ENCODE measurements at places on chromosomes 2 and 18.

DNA sequence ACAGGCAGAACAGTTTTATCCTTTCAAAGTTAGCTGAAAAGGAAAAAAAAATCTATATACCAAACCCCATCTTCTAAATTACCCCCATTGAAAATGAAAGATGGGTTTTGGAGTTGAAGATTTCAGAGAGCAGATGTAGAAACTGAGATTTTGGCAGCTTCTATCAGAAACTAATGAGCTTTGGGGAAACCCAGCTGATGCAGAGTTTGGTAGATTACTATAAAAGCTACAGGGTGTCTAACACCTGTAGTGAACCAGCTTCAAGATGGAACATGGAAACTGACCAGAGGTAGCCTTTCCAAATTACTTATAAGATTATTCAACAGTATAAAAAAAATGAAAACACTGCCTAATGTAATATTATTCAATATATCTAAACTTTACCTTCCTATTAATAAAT, 583.1 kb downstream of the XIRP2 start:
- DNase-seq, result no peak

GRCh38 chr2:164151522-164151921, 415.7 kb upstream of the FIGN start:
- DNase-seq, result no peak

GRCh38 chr2:33526132-33526531, 49.7 kb downstream of the RASGRP3 start:
- DNase-seq, result no peak

GRCh38 chr2:1819419-1819818, 75.1 kb upstream of the PXDN start:
- DNase-seq, result no peak

DNA sequence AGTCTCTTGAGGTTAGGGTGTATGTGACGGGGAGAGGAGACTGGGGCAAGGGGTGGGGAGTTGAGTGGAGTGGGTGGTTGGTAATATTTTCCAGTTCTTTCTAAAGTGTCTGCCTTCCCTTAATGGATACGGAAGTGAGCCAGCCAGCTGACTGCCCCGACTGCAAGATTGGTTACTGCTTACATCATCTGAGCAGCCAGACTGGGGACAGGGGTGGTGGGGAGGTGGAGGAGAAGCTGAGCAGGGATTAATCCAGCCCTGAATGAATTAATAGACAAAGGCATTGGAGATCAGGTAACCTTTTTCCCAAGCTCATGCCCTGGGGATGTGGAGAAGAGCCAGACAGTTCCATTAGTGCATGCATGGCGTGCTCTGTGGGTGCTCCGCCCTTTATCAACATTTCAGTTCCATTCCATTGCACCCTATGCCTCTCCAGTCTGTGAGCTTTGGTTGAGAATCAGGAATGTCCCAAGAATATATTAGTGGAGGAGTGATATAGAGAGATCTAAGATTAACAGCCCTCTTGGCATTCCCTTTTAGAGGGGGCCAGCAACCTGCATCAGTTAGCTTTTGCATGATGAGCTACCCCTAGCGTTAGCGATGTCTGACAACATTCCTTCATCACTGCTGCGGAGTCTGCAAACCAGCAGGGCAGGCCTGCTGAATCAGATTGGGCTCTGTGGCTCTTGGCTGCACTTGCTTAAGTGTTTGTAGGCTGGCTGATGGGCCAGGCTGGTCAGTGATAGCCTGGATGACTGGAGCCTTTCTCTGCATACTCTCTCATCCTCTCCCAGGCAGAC, 67.4 kb downstream of the TNP1 start:
- no peak for DNase-seq

DNA sequence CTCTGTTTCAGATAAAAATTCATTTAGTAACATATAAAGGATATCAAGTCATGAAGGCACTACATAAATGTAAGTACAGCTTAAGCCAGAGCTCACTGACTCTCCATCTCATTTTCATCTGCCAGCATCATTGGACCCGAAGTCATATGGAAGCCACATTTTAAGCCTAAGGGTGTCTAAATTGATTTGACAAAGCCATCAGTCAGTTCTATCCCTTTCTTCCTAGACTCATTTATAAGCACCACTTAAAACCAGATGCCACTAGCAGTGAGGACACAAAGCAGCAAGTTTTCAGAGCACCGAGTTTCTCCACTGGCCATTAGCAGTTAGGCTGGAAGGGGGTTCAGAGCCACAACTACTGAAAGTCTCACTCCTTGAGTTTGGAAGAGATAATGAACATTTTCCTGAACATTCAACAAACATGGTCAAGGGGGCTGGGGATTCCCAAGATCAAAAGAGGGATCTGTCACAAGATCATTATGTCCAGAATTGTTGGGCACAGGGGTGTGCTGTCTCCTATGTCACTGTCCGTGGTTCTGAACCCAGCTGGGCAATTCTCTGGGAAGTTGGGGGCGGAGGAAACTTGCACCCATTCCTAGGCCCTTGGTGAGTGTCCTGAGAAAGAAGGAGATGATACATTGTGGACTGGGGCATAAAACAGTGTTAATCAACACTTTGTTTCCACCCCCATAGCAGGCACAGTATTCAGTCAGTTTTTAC, 158.5 kb upstream of the LMAN1 start:
- DNase-seq, result no peak

DNA sequence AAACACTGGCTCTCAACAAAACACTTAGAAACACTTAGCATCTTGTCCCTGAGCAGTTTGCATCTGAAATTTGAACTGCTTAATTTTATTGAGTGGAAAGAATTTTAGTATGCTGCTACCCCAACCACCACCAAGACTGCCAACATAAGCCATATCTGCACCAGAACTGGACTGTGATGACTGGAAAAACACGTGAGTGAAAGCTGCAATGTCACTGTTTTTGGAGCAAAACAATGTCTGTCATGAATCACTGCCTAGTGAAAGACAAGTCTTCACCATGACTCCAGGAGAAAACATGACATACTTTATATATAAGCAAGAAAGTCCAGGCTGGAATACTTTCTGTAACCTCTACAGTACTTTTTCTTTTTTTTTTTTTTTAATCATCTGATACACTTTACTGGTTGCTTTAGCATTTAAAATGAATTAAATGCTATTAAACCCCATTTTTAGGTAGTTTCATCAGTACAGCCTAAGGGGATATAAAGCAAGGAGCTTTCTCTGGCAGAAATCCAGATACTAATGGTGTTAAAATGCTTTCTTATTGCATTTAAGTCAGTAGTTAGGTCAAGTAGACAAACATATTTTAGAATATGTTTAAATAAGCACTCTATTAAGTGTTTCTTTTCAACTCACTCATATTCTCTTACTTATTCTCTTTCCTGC, 2129.4 kb upstream of the PIK3C3 start:
- DNase-seq, result no peak

DNA sequence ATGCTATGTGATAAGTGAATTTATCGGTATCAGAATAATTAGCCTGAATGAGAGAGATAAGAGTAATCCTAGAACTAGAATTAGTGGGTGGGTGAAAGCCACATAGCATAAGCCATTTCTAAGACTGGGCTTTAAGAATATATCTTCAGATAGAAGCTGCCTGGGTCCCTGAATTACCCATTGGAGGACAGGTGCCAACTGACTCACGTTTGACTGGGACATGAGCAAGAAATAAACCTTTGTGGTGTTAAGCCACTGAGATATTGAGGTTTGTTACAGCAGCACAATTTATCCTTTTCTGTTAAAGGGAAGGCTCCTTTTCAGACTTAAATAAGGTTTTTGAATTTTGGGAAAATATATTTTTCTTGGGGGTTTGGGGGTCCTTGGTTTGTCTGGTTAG, 95.9 kb downstream of the POLE4 start:
- no peak for DNase-seq

GRCh38 chr2:1659951-1660565, 84.3 kb downstream of the PXDN start:
- no peak for DNase-seq

DNA sequence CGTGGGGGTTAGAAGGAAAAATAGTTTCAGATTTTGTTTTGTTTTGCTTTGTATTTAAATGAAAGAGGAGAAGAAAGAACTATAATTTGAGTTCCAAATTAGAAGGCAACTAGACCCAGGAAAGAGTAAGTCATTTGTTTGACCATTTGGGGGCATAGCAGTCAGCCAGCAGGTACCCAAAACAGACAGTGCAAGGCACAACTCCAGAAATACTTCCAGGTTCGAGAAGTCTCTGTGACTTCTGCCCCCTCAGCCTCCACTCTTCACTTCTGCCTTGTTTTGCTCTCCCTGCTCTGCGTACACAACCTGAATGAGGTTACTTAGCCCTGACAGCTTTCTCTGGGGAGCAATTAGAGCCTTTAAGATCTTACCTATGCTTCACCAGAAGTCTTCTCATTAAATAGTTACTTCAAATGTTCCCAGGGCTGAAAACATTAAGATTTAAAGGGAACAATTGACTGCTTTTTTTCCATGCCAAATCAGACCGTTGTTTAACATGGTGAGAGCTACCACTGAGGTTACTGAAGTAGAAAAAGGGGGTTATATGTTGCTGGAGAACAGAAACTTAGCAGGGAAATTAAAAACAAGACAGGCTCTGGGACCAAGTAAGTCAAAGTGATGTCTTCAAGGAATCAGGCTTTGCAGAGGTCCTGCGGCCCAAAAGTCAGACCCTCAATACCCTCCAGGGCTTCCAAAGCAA, 216.9 kb downstream of the BCL11A start:
- DNase-seq, result no peak

DNA sequence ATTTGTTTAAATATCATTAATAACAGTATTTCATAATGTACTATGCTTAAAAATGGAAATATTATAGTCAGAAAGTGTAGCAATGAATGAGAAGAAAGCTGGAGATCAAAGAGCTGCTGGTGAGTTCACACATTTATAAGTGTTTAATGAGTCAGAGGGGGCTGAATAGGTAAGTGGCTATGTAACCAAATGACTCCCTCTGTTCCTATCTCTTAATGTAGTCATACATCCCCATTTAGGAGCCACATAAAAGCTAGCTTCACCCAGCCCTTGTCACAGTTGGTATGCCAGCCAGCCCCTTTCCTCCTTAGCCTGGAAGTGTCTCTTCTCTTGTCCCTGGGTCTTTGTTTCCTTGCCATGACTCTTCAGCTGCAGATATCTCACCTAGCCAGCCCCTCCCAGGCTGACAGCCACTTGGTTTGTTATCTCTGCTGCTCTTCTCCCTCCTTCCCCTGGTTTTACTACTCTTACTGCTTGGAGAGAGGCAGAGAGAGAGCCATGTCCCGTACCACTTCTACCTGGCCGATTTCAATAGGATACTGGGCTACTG, 438.6 kb upstream of the HNMT start:
- no peak for DNase-seq

DNA sequence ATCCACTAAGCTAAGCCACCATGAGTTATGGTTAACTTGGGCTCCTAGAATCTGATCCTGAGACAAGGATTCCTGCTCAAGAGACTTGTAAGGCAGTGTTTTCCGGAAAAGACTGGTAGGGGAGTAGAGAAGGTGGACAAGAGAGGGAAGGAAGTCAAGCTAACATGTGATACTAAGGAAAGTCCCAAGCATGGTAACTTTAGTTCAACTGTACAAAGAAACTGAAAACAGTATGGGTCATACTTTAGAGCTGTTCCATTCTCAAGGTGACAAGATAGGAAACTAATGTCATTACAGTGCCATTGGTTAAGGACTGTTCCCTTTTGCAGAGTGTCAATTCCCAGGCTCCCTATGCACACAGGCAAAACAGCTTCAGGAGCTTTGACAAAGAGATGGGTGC, 5.8 kb downstream of the MYO5B start:
- DNase-seq, result no peak

DNA sequence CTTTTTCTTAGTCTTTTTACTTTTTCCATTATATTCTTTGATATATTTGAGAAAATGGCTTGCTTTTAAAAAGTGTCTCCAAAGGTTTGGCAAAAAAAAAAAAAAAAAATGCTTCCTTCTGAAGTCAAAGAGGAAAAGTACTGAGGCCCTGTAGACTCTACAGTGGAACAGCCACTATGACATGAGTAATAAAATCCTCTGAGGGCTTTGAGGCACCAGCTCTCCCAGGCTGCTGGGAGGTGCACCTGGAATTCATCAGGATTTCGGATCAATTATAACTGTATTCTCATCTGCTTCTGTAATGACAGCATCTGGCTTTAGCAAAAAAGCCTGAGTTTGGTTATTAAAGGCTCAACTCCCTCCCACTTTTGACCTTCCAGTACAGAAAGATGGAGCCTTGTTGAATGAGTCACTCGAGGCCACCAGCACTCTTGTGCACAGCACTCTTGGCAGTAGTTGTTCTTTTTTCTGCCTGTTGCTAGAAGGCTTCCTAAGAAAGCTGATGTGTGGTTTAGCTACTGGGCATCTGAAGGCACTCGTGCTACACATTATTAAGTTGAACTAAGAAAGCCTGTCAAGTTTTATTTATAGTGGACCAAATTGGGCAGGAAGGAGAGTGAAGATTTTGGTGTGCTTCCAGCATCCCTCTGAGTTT, 131.3 kb downstream of the PRPF40A start:
- DNase-seq, result no peak

DNA sequence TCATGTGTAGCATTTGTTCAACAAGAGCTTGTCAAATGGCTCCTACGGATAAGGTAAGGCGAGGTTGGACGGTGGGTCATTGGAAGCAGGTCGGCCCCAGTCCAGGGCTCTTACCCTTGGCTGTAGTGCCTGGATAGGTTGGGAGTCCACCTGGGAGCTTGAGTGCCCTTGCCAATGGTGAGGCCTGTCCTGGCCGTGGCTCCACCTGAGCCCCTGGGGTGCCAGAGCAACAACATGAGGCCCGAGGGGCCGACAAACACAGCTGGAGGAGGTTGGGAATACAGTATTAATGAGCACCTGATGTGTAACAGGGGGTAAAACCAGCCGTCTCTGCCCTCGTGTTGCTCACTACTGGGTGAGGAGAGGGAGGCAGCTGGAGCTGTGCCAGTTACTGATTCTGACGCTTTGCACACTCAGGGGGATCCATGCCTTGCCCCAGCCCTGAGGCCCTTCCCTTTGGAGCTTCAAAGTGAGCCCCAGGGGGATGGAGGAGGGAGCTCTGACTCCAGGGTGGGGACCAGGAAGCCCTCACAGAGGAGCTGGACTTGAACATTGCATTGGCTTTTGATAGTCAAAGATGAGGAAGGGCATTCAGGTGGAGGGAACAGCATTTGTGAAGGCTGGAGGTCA, 87.2 kb downstream of the RHOB start:
- DNase-seq, result no peak

GRCh38 chr2:239318151-239318611, 82.6 kb downstream of the HDAC4 start:
- DNase-seq, result peak; percentile 38

GRCh38 chr2:189927823-189928222, 134.7 kb downstream of the MSTN start:
- DNase-seq, result no peak

GRCh38 chr18:26227051-26227670, 916 bp downstream of the TAF4B start:
- DNase-seq, result no peak

- peak; percentile 78 for DNase-seq
Measured at GRCh38 chr2:240983361-240983995, 14.9 kb upstream of the SNED1 start.

GRCh38 chr18:37421341-37422077, 144.1 kb downstream of the CELF4 start:
- no peak for DNase-seq

GRCh38 chr2:22626621-22627020, 758.4 kb upstream of the KLHL29 start:
- DNase-seq, result no peak

- no peak for DNase-seq
Measured at GRCh38 chr2:104432401-104432800, 421.5 kb upstream of the POU3F3 start.
